ENCODE measurements at places on chromosomes 3 and 15.

- no peak for DNase-seq
Measured at GRCh38 chr3:187669675-187670504, at the start of gene SST. TSS of gene SST (minus strand) at chr3:187670394. CDS start at chr3:187670291, 103 bp downstream.

DNA sequence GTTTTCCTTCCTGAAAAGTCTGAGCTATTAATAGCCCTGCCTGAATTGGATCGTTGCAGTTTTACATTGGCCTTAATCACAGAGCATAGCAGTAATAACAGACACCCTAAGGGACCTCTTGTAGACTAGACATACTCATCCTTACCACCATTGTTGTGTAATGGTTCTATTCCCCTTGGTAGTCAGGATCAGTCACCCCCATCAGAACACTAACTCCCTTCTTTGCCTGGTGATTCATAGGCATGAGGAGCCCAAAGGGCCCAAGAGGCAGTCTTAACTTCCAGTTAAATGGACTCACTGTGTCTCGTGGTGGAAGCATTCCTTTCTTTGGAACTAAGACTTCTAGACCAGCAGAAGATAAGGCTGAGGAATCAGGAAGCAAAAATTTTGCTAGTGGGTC, 20.2 kb downstream of the CGGBP1 start:
- no peak for DNase-seq

- DNase-seq, result peak; percentile 4
Measured at GRCh38 chr15:25245801-25246622, 192.8 kb downstream of the UBE3A start.

GRCh38 chr3:13120928-13121552, 47.8 kb upstream of the IQSEC1 start:
- DNase-seq, result no peak

DNA sequence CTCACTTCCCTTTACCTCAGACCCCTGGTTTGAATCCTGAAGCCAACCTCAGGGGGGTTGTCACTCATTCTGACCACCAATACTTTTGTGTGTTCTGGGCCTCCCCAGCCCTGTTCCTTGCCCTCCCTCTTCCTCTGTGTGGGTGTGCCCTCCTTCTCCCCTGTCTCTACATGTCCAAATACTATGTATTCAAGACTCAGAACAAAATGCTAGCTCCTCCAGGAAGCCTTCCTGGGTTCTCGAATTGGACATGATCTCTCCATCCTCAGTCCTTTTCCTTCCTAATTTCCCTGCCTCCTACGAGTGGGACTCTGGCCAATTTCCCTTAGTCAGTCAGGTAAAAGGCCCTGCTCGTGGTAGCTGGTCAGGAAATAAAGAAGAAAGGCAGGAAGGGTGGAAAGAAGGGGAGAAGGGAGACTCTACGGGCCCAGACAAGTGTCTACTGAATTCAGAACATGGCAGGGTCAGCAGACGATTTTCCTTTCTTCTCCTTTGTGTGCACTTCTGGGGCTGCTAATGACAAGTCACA, 79.7 kb downstream of the BDH1 start:
- no peak for DNase-seq

DNA sequence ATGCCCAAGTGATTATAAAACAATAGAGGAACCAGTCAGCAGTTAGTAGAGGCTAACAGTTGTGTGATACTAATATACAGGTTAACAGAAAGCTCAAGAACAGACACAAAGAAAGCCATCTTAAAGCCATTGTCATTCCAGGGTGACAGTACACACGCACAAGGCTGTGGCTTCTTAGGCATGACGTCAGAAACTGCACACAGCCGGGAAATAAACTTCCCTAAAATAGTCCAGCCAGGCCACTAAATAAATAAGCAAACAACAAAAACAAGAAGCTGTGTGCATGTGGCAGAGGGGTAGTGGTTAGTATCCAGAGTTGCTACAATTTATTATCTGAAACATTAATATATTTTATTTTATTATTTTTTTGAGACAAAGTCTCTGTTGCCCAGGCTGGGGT, 49.8 kb downstream of the PPCDC start:
- no peak for DNase-seq

DNA sequence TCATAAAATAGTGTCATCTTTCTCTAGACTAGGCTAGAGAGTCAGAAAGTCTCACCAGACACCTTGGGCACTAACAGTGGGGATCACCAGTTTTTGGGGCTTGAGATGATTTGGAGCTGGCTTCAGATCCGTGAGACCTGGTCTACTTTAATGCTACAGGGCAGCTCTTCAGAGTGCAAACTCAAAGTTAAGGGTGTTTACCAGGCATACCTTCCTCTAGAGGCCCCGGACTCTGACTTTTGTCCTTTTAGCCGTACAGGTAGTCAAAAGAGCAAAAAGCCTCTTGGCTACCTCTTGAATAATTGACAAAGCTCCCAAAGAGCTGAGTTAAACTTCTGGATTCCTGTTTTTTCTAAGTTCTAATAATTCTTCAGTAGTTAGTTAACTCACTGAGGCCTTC, 41.4 kb upstream of the CCR4 start:
- DNase-seq, result no peak

- DNase-seq, result no peak
Measured at GRCh38 chr3:100114413-100115030, at the start of gene FILIP1L. TSS of gene FILIP1L (minus strand) at chr3:100114501.

- DNase-seq, result no peak
Measured at GRCh38 chr15:101152914-101153313, 98.9 kb downstream of the CHSY1 start.

DNA sequence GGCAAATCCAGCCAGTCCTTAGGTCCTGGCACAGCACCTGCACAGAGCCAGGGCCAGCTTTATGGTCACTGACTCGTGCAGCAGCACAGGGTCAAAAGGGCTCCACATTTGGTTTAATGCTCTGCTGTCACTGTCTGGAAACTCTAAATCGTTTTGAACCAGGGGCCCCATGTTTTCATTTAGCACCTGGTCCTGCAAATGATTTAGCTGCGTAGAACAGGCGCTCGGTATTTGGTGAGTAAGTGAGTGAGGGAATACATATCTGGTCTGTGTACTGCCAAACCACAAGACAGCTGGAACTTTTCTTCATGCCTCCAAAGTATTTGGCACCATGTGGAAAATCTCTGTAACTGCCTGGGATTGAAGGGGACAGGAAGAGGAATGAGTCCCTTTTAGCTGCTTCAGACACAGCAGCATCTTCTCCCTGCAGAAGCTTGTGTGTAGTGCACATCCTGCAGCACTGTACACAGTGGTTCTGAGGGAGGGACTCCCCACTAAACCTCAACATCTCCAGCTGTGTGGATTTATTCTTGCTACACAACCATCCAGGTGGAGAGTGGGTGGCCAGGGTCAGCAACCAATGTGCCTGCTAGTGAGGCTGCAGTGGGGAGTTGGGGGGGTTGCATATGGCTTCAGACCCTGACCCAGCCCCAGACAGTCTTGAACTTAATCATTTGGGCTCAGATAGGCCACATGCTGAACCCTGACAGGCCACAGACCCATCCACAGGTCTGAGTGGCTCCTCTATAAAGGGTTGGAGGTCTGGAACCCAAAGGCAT, 1.1 kb downstream of the SH2D7 start:
- no peak for DNase-seq

DNA sequence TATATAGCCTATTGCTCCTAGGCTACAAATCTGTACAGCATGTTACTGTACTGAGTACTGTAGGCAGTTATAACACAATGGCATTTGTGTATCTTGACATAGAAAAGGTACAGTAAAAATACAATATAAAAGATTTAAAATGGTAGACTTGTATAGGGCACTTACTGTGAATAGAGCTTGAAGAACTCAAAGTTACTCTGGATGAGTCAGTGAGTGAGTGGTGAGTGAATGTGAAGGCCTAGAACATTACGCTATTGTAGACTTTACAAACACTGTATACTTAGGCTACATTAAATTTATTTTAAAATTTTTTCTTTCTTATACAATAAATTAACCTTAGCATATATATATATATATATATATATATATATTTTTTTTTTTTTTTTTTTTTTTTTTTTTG, 140.0 kb upstream of the UBE2E1 start:
- DNase-seq, result no peak

- no peak for DNase-seq
Measured at GRCh38 chr3:68743521-68743920, 188.8 kb downstream of the TAFA4 start.

DNA sequence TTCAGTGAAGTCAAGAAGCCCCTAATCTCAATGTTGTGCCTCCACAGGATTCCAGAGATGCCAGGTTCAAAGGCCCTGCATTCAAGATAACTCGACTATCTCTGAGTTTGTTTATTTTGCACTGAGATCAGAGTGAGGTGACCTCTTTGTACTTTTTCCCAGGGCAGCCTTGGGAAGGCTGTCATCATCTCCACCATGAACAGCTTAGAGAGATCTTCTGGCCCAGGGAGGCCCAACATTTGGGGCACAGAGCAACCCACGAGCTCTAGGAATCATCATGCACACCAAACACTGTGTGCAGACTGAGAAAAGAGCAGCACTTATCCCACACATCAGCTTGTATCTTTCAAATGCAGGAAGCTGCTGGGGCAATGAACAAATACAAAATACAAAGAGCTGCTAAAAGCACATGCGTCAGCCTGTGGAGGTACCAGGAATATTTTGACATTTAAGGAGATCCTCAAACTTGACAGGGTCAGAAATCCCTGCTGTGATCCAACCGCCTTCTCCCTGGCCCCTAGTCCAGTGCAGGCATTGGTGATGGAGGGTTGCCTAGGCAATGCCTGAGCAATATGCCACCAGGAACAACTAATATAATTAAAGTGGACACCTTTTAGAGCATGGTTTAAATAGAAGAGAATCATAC, 33.6 kb downstream of the TRIM42 start:
- no peak for DNase-seq

- no peak for DNase-seq
Measured at GRCh38 chr15:79171320-79172031, 80.9 kb upstream of the RASGRF1 start.

DNA sequence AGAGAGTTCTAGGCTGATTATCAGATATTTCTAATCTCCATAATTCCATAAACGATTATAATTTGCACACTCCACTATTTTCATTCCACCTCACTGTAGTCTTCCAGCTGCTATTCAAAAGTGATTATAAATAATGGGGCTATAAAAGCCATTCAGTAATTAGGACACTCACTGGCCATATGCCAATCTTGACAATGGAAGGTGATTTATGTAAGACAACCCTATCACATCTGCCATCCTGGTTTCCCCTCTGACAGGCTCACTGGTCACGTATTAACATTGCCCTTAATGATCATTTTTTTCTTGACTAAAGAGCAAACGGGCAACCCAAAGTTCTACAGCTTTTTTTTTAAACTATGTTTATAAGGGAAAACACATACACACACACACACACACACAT, 402.4 kb downstream of the MAGI1 start:
- no peak for DNase-seq

GRCh38 chr3:9649791-9650521, 651 bp downstream of the MTMR14 start:
- no peak for DNase-seq

GRCh38 chr3:118675305-118675704, 359.3 kb downstream of the IGSF11 start:
- no peak for DNase-seq

- DNase-seq, result no peak
Measured at GRCh38 chr3:61719278-61719977, 158.1 kb downstream of the PTPRG start.

GRCh38 chr3:187073581-187074098, 65.7 kb downstream of the RPL39L start:
- DNase-seq, result no peak

DNA sequence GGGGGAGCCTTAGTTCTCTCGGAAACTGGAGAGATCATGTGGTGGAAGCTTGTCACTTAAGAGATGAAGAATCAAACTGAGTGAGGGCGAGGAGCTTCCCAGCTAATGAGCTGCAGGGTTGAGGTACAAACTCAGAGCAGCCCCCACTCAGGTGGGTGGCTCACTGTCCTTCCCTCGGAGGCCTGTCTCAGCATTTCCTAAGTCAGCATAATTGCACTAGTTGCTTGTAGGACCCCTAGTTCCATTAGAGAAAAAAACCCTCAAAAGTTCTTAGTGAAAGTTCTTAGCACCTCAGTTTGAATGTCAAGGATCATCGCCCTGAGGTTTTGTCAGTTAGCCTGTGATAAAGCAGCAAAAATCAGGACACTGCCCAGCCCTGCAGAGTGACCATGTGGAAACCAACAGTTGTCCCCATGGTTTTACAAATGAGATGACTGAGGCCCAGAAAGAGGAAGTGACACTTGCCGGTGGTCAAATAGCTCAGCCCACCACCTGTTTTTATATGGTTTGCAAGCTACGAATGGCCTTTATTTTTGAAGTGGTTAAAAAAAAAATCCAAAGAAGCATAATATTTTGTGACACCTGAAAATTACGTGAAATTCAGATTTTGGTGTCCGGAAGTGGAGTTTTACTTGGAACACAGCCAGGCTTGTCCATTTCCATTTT, 11.9 kb downstream of the SMAD6 start:
- DNase-seq, result no peak

DNA sequence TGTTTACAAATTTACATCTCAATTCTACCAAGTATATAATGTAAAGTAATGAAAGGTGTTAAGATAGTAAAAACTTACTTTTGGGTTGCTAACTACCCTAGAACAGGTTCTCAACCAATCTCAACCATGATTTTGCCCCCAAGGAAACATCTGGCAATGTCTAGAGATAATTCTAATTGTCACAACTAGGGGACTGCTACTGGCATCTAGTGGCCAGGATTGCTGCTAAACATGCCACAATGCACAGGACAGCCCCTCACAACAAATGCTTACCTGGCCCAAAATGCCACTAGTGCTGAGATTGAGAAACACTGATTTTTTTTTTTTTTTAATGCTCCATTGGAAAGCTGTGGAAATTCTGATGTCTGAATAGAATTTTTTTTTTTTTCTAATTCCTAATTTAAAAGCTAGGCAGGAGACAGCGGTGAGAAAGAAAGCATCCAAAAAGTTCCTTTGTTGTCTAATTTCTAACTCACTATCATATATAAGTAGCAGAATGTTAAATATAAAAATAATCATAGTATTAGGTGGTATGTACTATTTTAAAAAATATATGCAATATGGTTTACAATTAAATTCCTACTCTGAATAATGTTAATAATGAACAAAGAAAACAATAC, 81.5 kb downstream of the TJP1 start:
- DNase-seq, result no peak

- no peak for DNase-seq
Measured at GRCh38 chr3:139430493-139430892, 41.0 kb upstream of the COPB2 start.

- peak; percentile 31 for DNase-seq
Measured at GRCh38 chr15:70095408-70096214, 2.1 kb downstream of the TLE3 start.

GRCh38 chr3:115657168-115657567, 33.9 kb downstream of the GAP43 start:
- no peak for DNase-seq

- no peak for DNase-seq
Measured at GRCh38 chr3:99967796-99968195, 146.5 kb downstream of the FILIP1L start.

- no peak for DNase-seq
Measured at GRCh38 chr3:172163320-172163719, 123.9 kb downstream of the FNDC3B start.
